ENCODE measurements at places on chromosomes 7 and 10. TPM values are rescaled to one million over a fixed set of nuclear protein-coding genes. Genes with fewer than 3 reads are reported as not detected.

DNA sequence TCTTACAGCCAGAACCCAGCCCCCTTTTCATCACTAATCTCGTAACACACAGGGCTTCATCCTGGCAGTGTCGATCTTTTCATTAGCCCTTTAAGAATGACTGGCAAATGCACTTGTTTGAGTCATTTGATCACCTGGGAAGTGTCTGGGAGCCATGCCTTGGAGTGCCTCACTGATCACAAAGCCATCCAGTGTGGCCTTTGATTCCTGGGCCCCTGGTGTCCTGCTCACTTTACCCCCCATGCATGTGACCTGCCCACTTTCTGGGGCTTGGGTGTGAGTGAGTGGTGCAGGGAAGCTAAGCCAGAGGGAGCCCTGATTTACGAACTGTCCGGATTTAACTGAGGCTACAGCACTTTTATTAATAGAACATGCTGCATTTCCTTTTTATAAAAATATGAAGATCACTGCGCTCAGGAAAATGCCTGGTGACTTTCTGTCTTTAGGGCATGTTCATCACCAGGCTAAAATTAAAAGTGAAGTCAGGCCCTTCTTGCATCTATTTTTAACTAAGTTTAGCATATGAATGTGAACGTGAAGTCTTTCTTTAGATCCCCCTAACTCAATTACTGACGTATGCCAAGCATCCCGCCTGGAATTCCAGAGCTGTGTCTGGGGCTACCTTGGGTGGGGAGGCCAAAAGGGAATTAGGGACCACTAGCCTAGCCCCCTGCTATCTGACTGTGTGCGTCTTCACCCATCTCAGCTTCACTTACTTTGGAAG lies 23.6 kb downstream of the RBM20 start:
- no peak for DNase-seq

- no peak for DNase-seq
Observed at GRCh38 chr10:91219371-91220193, 881 bp upstream of the PCGF5 start.

DNA sequence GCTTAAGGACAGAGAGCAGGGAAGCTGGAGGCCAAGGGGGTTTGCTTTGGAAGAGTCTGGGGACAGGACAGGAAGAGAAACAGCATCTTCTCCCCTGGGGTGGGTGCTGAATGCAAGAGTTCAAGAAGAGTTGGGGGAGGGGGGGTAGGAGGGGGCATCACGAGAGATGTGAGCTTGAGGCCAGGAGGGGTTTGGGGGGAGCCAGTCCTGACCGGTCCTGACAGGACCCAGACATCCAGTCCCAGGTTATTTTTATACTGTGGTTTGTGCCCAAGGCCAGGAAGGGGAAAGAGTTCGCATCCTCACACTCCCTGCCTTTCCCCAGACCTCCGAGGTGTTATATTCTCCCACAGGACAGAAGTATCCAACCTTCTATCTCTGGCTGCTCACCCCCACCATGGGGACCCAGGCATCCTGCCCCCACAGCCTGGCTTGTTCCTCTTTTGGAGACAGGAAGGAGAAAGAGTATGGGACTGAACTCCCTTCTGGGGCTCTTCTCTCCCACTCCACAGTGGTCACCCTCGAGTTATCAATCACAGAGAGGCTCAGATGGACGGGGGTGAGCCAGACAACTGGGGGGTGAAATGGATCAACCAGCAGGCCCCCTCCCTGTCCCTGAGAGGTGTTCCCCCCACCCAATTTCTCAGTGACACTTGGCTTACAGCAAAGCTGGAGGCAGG lies 2.8 kb downstream of the TSC22D4 start:
- no peak for DNase-seq

DNA sequence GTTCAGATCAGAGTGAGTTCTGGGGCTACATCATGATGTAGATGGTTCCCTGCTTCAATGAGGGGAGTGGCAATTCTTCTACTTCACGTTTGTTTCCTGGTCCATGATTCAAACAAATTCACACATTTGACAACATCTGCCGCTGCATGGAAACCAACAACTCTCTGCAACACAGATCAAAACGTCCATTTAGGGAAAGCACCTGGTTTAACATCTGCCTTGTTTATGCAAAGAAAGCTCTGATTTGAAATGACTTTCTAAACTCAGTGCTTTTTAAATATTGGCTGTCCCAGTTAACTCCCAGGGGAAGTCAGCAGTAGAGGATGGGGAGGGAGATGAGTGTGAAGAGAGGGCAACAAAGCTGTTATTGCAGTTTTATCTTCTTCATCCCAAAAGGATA lies 93.8 kb downstream of the GAD2 start:
- DNase-seq = no peak

GRCh38 chr7:30157204-30157603 lies 22.4 kb downstream of the MTURN start:
- no peak for DNase-seq

- no peak for DNase-seq
Observed at GRCh38 chr10:3549118-3549517, 235.9 kb downstream of the KLF6 start.

DNA sequence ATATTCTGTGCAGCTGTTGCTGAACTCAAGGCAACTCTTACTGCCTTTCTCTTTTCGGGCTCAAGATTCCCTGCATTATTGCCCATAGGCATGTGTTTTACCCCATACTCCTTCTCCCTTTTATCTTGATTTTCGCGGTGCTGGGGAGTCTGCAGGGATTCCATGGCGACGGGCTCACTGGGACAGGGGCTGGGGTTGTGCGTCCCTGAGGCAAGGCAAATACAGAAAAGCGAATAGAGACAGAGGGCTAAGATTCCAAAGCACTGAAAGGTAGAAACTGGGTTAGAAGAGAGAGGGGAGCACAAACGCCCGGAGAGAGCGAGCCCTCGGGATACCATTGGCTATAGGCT lies 519 bp upstream of the RPP38 start:
- DNase-seq = no peak

DNA sequence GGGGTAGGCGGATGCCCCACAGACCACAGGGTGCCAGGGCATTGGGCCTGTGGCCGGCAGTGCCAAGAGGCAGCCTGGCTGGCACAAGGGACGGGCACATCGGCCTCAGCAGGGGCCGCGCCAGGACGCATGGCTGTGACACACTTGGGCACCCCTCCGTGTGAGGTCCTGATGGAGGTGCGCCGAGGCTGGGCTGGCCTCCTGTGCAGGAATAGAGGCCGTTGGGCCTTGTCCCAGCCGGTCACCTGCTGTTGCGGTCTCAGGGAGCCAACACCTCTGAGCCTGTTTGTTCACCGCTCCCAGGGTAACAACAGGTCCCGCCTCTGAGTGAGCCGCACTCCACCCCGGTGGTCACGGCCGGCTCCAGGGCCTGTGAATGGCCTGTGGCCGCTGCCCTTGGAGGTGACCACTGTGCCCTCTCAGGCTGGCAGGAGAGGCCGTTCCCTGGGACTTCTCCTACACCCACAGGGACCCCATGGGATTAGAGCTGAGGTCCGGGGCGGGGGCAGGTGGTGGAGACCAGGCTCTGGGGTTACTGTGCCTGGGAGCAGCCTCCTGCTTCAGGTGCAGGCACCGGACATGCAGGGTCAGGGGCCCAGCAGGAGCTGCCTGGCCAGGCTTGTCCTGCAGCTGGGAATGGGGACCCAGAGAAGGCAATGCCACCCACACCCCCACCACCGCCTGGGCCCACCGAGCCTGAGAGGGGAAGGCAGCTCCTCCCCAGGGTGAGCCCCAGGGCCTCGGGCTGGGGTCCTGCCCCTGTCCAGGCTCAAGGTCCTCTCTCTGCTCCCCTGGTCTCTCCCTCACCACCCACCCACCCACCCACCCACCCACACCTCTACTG lies 12.0 kb downstream of the PWWP2B start:
- no peak for DNase-seq

The CHST12 gene
- 8.5 TPM for polyA plus RNA-seq

The SHOC2 gene
- 42.3 TPM for polyA plus RNA-seq

The HSPB1 gene
- polyA plus RNA-seq = 132 TPM

The ARHGEF35 gene
- 26.8 TPM for polyA plus RNA-seq

Data from right renal cortex interstitium (tissue), 3 donors.